ENCODE measurements at places on chromosomes 7 and 10. TPM values are rescaled to one million over a fixed set of nuclear protein-coding genes. Genes with fewer than 3 reads are reported as not detected.

DNA sequence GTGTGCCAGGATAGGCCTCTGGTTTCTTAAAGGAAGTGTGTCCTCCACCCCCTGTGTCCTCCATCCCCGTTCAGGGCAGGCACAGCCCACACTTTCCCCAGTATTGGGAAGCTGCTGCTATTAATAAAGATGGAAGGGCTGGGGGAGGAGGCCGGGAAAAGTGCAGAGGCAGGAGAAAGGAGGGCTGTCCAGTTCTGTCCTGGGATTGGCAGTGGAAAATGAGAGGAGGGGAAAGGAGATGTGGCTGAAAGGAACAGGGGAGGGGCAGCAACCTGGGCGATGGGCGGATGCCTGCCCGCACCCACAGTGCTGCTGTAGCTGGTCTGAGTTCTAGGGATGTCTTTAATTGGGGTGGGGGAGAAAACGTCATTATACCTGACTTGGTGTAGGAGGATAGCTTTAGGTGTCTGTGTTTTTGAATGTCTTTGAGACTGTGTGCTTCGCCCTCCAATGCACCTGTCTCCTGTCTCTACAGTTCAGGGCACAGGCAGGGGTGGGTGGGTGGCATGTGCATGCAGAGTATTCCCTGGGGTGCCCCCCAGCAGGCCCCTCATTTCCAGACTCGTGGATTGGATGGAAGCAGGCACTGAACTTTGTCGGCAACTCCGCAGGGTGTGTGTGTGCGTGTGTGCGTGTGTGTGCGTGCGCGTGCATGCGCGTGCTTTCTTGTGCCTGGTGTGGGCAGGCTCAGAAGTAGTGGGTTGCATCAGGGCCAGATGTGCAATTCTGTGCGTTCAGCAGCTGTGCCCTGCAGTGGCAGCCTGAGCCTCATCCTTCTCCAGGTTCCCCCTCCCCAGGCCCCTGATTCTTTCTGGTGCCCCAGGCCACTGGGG, 2.5 kb downstream of the TRIM8 start:
- peak; percentile 67 for DNase-seq

GRCh38 chr10:51074238-51075028, at the start of gene PRKG1:
PRKG1 (plus strand) TSS chr10:51074487.
- DNase-seq, result peak; percentile 91

DNA sequence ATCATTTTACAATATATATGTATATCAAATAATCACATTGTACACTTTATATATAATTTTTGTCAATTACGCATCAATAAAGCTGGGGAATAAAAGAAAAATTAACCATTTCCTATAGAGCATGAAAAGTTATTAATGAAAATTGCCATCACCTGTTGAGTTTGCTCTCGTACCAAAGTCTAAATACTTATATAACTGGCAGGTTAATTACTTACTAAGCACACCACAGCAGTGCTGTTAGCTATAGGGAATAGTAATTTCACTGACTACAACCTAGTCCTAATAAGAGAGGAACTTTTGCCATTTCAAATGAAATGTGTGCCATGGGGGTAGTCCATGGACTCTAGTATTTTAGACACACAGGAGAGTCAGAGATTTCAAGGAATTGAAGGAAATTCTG, 176.9 kb upstream of the COL1A2 start:
- DNase-seq, result no peak

DNA sequence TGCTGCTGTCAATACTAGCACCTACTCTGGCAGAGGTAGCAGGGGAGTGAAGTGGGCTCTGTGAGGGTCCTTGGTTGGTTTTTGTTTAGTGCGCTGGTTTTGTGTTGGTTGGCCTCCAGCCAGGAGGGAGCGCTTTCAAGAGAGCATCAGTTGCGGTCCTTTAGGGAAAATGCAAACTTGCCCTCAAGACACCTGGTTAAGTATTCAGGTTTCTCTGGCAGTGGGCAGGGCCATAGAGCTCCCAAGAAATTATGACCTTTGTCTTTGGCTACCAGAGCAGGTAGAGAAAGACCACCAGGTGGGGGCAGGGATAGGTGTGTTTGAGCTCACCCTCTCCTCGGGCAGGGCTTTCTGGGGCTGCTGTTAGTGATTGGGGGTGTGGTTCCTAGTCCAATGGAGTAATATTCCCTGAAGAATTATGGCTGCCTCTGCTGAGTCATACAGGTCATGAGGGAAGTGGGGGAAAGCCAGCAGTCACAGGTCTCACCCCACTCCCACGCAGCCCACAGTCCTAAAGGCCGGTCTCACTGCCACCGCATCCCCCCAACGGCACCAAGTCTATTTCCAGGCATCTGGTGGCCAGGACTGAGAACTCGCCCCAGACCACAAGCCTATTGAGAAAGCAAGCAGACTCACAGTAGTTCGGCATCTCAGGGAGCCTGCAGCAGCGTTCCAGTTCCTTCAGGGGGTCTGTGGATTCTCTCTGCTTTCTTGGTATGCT, 280.5 kb downstream of the SFMBT2 start:
- DNase-seq, result no peak

DNA sequence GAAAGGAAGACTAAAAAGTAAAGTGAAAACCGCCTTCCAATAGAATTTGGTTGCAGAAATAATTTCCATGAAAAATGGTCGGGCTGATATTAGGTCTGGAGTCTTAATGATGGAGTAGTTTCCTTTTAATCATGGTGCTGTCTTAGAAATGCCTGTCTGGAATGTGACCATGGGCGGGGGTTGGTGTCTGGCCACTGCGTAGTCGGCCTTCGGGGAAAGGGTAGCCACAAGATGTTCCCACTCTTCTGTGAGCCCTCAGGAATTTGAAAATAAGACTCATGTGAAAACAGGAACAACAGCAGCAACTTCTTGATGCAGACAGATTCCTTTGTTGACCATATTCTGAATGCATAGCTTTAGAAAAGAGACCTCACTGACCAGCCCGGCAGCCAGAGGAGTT, 176.8 kb downstream of the KIAA1217 start:
- no peak for DNase-seq

The CLDN4 gene
- 1.3 TPM for polyA plus RNA-seq

GRCh38 chr7:106462365-106462859, 177.6 kb upstream of the NAMPT start:
- DNase-seq, result peak; percentile 28

DNA sequence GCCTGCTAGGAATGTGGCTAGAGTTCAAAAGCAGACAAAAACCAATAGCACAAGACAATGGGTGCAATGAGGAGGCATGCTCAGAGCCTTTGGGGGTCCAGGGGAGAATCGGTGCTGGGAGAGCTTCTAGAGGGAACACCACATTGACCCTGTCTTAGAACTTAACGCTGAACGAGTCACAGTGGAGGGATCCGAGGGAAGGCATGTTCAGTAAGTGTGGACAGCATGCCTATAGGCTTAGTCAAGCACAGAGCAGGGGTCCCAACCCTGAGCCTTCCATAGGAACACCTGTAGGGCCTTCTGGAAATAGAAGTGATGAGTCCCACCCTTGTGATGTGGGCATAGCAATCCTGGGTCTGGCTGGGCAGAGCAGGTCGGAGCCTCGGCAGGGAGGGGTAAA, 148.7 kb downstream of the PKD1L1 start:
- no peak for DNase-seq

DNA sequence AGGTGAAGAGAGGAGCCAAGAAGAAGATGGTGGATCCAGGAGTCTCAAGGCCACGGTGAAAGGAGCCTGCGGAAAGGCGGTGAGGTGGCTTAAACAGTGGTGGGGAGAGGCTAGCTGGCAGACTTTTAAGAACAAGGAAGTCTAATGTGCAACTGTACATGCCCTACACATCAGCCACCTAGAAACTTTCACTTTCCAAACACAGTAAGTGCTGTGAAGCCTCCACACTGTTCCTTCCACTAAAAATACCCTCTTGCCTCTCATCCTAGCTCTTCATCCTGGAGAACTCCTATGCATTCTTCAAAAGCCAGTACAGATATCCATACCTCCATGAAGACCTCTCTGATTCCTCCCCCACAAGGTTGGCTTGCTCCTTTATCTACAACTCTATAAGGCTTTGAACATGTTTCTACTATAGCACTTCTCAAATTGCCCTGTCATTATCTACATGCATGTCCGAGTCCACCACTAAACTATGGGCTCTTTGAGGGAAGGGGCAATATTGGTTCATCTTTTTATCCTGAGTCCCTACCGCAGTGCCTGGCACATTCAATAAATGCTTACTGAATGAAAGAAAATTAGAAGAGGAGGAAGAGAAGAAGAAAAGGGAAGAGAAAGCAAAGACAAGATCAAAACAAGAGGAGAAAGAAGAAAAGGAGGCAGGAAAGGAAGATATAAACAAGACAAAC, 54.2 kb downstream of the DNAJC12 start:
- no peak for DNase-seq

GRCh38 chr7:64849250-64849923, 53.7 kb upstream of the ZNF273 start:
- no peak for DNase-seq

GRCh38 chr7:84176716-84177115, 17.9 kb downstream of the SEMA3A start:
- DNase-seq, result no peak

- no peak for DNase-seq
Measured at GRCh38 chr10:119353421-119353820, 146.1 kb downstream of the GRK5 start.

- DNase-seq, result no peak
Measured at GRCh38 chr7:92547579-92547978, 19.0 kb downstream of the RBM48 start.

The SLC26A4 gene
- 0.86 TPM for polyA plus RNA-seq

The AKR1D1 gene
- 0.18 TPM for polyA plus RNA-seq

DNA sequence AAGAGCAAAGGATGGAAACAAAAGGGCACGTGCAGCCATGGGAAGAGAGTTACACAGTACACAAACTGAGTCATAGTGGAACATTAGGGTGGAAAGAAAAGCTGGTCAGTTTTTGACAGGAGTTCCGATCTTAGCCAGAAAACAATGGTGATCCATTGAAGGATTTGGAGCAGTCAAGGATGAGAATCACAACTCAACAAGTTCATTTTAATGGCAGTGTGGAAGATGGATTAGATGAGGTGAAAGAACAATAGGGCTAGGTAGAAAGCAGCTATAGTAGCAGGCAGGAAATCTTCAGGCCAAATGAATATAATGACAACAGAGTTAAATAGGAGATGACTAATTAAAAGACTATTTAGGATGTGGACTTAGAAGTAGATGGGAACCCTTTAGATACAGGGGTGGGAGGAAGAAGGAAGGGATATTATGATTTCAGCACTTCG, 136.3 kb downstream of the DOCK4 start:
- no peak for DNase-seq

- DNase-seq, result no peak
Measured at GRCh38 chr7:133364959-133365690, 112.2 kb downstream of the EXOC4 start.

DNA sequence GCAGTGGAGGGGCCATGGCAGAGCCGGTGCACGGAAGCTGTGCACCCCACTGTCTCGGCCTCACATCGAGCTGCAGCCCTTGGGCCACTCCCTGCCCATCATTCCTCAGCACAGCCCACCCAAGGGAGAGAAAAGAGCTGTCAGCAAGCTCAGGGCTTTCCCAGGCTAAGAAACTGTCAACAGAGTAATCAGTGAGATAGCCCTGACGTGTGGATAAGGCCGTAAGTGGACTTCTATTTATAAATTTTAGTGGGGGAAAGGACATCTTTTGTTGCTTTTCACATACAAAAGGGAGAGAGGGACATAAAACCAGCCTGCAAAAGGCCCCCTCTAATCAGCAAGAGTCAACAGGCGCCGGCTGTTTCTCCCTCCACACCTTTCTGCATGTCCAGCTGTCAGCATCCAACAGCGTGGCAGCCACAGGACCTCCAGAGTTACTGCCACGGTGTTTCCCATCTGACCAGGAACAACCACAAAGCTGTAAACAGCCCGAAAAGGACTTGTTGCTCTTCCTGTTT, 56.8 kb upstream of the DDC start:
- no peak for DNase-seq

- no peak for DNase-seq
Measured at GRCh38 chr7:36659172-36659516, 65.2 kb downstream of the AOAH start.

The FXYD4 gene
- polyA plus RNA-seq, result not detected

- DNase-seq, result no peak
Measured at GRCh38 chr10:128061306-128062300, 64.6 kb downstream of the MKI67 start.

The EPO gene
- 0.44 TPM for polyA plus RNA-seq

DNA sequence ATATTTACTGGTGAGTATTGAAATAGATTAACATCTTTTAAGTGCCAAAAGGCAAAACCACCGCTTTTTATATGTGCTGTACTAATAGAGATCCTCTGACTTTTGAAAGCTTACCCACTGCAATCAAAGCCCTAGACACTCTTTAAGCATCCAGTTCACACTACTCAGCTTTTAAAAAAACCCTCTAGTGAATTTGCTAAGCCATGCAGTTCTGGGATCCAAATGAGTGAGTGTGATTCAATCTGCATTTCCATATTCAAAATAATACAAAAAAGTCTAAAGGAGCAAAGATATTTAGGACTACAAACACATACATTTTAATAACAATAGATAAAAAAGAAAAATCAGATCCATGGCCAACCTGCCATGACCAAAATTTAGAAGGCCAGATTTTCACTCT, 288.2 kb downstream of the MAGI2 start:
- DNase-seq, result no peak

The ACSM6 gene
- polyA plus RNA-seq, result 0.15 TPM

DNA sequence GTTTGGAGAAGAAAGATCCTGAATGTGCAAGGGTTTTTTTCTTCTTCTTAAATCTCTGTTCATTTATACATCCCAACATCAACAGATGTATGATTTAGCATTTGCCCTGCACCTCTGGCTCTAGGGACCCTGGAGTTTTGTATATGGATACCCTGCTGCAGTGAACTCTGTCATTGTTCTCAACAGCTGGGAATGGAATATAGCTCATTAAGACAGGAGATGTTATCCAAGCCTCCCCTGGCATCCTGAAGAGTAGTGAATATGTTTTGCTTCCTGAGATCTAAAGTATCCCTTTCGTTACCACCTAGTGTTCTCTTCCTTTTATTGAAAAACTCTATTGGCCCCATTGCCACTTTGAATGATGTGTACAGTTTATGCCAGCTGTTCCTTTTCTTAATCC, 275.9 kb downstream of the EXOC4 start:
- DNase-seq, result no peak

The OR9A2 gene
- polyA plus RNA-seq, result not detected
